ENCODE measurements at places on chromosomes 2 and 18.
A peak's percentile ranks its signal among the peaks of the same experiment; 100 is the strongest.

DNA sequence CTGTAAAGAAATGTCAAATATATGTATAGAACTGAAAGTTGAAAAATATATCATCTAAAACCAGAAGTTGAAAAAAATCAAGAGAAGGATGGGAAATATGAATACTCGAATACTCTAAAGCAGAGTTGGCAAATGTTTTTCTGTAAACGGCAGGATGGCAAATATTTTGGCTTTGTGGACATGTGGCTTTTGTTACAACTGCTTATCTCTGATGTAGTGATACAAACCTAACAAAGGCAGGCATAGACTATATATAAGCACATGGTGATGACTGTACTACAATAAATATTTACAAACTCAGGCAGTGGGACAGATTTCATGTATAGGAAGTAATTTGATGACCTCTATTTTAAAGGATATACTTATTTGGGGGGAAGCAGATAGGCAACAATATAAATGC lies 224.6 kb upstream of the LRRTM4 start:
- DNase-seq, result no peak

DNA sequence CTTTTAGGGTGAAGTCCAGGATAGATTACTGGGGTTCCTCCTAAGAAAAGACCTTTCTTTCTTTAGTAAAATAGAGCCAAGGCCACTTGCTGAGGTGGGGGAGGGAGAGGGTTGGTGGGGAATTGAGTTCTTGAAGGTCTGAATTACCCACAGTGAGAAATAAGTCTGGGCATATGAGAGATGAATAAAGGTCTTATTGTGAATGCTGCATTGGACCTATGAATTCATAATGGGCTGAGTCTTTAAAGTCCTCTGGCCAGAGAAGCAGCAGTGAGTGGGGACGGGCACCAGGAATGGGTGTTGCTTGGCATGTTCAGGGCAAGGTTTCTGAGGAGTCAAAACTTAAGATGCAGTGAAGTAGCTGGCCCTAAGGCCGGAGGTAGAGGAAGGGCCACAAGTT lies 10.5 kb downstream of the MAPRE3 start:
- DNase-seq, result no peak

- DNase-seq, result no peak
Measured at GRCh38 chr2:109563288-109563687, 50.5 kb downstream of the SEPTIN10 start.

- no peak for DNase-seq
Measured at GRCh38 chr2:237799060-237799428, 465 bp downstream of the RBM44 start.

- DNase-seq, result no peak
Measured at GRCh38 chr18:69226971-69227370, 173.7 kb upstream of the DOK6 start.

- DNase-seq, result no peak
Measured at GRCh38 chr2:118176601-118177000, 88.3 kb downstream of the INSIG2 start.

DNA sequence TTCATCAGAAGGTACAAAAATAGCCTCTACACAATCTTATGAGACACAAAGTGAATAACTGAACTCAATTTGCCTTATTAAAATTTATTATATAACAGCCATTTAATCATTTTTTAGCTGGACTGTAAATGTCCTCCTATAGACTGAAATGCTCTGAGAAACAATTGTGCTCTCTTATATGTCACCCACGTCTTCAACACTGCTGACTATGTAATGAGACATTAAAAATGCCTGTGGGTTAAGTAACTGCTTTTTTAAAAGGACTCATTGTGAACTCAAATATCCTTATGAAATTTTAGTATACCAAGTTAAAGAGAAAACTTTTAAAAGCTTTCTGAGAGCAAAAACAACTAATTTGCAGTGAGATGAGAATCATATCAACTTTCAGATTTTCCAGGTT lies 10.4 kb upstream of the GALNT1 start:
- no peak for DNase-seq

DNA sequence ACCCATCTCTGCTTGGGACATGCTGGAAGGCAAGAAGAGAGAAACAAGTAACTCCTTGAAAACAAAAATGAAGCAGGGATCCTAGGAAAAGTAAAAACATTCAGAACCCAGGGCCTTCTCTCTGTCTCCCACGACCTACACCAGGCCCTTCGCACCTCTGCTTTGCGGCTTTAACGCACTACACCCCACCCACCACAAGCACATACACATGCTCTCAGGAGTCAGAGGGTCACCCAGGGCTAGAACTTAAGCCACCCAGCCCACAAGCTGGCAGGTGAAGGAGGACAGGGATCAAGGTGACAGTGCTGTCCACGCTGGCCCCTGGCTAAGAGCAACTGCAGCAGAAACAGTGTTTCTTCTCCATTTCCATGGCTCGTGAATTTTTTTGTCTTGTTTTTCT lies 72.2 kb downstream of the BCL11A start:
- DNase-seq, result no peak

GRCh38 chr2:11930211-11930761 lies 183.9 kb downstream of the LPIN1 start:
- DNase-seq, result peak; percentile 84

DNA sequence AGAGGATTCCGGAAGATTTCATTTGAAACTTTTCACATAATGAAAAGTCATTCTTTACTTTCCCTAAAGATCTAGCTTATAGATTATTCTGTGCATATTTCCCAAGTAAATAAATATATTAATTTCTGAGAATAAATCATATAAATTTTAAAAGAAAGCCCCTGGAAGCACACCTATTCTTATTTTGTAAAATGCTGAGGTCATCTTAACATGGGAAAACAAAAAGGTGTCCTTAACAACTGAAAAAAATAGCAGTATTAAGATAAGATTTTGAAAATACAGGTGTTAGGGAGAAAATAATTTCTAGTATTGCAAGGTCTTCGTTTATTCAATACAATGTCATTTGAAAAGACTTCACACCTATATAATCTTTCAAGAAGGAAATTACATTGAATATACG lies 567.5 kb upstream of the CHAC2 start:
- DNase-seq, result no peak

GRCh38 chr18:36484591-36484990 lies 187.1 kb downstream of the FHOD3 start:
- no peak for DNase-seq

DNA sequence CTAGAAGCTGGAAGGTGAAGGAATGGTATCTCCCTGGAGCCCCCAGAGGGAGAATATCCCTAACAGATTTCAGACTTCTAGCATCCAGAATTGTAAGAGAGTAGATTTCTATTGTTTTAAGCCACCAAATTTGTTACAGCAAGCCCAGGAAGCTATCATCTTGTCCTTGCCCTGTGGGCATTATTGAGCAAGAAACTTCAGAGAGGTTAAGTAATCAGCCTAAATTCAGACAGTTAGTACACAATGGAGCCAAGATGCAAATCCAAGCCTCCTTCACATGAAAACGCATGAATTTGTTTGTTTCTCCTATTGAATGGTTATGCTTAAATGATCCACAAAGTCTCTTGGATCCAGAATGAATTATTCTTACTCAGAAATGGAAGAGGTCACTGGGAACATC lies 55.2 kb upstream of the TRIB2 start:
- no peak for DNase-seq

GRCh38 chr2:101622210-101623030 lies 75.1 kb upstream of the MAP4K4 start:
- no peak for DNase-seq

- DNase-seq, result no peak
Measured at GRCh38 chr2:14074691-14075090, 557.8 kb upstream of the LRATD1 start.

- no peak for DNase-seq
Measured at GRCh38 chr2:203908797-203909185, 27.8 kb upstream of the ICOS start.

DNA sequence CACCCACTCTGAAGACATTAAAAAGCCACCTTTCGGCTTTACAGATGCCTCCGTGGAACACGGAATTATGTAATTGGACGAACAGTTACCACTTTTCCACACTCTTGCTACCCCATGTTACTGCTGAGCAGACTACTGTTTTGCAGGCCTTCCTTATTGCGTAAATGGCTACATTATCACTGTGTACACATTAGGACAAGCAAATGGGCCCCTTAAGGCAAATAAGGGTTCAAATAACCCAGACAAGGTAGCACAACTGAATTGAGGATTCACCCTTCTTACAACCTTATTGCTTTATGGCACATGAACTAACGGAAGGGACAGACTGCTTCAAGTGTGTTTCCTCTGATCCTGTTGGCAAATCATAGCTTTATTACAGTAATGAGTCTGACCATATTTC lies 832.2 kb upstream of the FANCL start:
- DNase-seq, result no peak

- DNase-seq, result no peak
Measured at GRCh38 chr2:145022666-145023333, 502.9 kb upstream of the ZEB2 start.

GRCh38 chr2:127426501-127427354 lies 8.5 kb downstream of the PROC start:
- DNase-seq, result no peak

GRCh38 chr2:101310834-101311695 lies 2.6 kb upstream of the RNF149 start:
- DNase-seq, result no peak

DNA sequence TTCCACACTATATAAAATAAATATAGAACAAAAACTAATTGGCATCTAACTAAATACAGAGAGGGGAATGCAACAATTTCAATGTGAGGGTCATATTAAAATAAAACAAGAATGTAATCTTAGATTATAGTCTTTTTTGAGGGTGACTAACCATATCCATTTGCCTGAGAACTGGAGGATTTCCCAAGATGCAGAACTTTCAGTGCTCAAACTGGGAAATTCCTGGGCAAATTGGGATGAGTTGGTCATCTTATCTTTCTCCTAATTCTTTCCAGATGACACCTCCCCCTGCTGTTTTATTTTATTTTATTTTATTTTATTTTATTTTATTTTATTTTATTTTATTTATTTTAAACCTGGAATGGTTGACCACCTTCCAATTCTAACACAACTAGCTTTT lies 846.2 kb downstream of the SLC4A3 start:
- no peak for DNase-seq

DNA sequence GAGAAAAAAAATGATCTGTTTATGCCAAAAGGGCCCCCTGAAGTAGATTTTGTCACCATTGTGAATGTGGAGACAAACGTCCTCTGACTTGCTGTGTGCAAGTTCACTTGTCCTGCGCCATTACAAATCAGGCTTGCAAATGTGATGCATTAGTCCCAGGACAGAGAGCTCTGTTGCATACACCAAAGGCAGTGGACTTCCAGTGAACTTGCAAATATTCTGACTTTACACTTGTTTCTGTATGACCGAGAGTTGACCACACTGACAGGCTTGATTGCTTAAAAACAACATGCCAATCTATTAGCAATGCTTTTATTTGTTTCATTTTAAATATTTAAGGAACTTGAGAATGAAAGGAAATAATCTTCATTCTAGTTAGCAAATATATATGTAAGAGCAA lies 293.2 kb downstream of the PLCL1 start:
- no peak for DNase-seq
